Activated CD4-positive, alpha-beta T cell treated with anti-CD3 and anti-CD28 coated beads, Interleukin-10, Interleukin-2, amounts not matched to agents 100 ng/mL and 50 ng/mL, durations not matched to agents 16 hours and 8 hours (primary cell): ENCODE measurements at places on chromosomes 1 and 21.

DNA sequence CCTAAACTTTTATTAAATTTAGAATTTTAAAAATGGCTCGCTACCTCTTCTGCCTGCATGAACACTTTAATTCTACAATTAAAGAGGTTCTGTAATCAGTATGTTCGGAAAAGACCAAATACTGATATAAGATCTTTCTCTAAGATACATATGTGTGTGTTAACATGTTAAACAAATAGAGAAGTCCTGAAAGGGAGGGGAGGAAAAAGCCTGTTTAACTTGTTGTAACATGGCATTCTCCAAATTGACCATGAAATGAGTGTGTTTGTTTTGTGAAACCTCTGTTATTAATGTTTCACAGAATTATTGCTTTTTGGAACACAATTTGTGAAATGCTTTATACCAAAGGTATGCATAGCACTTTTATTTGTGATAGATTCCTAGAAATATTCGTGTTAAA is 77.0 kb downstream of the MARK1 start:
- no peak for DNase-seq

DNA sequence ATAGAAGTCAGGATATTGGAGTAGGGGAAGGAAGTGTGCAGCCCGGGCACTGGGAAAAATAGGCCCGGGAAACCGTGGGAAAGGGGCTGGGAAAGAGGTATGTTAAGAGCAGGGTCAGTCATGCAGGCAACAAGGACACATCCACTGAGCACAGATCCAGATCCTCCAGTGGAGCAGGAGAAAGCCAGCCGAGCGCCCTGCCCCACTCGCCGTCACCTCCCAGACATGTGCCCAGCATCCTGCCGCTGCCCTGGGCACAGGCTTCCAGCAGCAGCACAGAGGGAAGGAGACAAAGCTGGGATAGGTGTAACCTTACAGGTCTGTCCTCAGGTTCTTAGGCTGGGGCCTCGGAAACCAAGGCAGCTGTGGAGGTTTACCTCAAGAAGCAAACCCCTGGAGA is 64.2 kb downstream of the FAM163A start:
- no peak for DNase-seq

DNA sequence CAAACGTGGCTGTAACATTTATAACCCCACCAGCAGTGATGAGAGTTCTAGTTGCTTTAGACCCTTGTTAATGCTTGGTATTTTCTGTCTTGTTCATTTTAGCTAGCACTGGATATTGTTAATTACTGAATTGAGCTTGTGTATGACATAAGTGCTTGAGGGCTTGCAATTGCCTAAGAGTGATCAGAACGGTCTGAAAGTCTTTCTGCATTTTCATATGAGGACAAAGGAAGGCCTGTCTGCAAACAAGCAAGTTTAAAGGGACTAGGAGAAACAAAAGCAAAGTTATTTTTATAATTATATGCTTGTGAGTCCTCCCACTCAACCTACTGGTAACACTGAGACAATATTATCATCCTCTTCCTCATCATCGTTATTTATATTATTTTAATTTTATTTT is 305.5 kb upstream of the DUSP10 start:
- no peak for DNase-seq

DNA sequence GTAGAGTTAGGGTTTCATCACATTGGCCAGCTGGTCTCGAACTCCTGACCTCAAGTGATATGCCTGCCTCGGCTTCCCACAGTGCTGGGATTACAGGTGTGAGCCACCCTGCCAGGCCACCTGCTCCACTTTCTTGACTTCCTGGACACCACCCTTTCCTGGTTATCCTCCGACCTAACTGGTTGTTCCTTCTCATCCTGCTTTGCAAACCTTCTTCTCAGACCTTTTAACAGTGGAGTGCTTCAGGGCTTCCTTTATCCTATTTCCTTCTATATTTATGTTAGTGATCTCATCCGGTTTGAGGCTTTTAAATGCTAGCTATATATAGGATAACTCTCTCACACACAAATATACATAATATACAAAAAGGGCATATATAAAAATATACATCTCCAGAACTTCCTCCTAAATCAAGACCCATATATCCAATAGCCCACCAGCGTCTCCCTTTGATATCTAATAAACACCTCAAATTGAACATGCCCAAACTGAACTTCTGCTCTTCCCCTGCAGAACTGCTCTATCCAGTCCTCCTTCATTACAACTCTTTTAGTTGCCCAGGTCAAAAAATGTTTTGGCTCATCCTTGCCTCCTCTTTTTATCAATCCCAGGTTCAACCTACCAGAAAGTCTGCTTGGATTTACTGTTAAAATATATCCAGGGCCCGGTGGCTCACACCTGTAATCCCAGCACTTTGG is 19.5 kb upstream of the UQCRHL start:
- DNase-seq: no peak

DNA sequence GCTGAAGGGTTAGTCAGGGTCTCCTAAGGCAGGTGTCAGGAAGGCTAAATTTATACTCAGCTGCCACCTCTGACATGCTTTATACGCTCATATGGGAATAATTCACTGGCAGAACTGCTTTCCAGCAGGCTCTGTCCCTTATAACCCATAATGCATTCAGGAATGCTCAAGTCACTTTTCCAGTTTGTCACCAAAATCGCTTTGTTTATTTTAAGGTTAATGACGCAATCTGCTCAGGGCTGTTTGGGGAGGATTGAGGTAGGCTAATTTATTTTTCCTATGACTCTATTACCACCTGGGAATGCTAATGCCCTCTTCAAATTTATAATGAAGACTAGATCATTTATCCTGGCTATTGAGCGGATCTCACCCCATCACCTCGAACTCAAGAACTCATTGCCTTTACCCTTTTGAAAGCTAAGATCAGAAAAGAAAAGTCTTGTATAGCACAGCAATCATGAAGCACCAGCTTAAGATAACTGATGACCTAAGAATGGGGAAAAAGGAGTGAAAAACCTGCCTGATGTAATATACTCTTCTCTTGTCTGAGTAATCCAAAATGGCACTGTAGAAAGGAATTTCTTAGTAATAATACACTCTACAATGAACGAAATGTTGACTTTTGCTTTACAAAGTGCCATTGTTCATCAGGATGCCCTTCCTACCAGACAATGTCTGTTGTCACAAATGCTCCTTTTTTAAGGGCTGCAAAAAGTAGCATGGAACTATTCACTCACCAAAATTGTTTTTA is 97.9 kb upstream of the EXO1 start:
- DNase-seq: no peak

DNA sequence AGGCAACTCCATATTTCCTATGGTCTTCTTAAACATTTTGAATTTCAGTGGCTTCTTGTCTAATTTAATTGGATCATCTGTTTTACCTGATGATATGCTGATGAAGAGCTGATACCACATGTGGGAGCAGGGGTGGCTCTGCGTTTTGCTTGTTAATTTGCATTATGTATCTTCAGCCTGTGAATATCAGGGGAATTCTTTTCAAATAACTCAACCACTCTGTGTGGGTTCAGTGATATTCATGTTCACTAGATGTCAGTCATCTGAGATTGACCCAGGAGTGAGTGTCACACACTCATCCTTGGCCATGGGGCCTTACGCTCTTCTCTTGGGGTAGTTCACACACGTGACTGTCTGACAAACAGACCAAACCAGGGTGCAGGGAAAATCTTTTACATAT is 83.0 kb downstream of the FCRL5 start:
- DNase-seq: no peak

DNA sequence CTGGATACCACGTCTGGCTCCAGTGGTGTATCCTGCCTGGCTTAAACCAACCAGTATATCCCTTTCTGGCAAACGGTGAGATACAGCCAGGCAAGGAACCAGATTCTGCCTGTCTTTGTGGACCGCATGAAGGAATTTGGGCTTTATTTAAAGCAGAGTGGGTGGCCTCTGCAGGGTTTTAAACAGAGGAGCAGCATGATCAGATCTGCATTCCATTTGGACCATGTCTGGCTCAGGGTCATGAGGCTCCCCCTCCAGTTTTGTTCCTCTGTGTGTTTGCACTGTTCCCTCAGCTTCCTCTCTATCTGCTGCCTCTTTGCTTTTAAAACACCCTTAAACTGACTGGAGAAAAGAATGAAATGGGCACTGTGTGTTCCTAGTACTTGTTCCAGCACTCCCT is 195.0 kb downstream of the GIPC2 start:
- no peak for DNase-seq

DNA sequence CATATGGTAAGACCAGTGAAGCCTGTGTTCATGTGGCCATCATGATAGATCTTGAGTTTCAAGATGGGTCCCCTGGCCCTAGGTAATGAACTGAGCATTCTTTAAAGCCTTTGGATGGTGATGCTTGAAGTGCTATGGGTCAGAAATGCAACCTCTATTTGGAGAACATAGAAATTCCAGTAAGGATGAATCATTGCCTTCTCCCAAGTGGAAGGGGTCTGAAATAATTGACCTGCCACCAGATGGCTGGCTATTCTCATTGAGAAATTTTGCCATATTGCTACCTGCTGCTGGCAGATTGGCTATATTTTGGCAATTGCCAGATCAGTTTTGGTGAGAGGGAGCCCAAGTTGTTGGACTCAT is 739 bp upstream of the IFI6 start:
- no peak for DNase-seq

DNA sequence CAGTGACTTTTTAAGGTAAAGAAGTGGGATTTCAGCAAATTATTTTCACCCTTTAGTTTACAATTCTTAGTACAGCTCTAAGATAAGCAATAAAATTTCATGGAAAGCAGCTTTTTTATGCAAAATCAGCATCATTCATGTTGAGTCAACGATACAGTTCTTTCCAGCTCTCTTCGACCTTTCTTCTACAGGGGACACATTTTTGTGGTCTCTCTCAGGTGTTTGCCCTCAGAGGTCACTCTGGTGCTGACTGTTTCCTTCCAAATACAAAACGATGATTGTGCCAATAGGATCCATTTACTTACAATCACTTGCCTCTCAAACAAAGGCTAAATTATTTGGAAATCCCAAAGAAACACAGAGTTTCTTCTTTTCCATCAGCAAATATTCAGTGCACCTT is 51.0 kb downstream of the PSMG1 start:
- no peak for DNase-seq

GRCh38 chr21:45511661-45512431 is 30.4 kb downstream of the SLC19A1 start:
- no peak for DNase-seq

DNA sequence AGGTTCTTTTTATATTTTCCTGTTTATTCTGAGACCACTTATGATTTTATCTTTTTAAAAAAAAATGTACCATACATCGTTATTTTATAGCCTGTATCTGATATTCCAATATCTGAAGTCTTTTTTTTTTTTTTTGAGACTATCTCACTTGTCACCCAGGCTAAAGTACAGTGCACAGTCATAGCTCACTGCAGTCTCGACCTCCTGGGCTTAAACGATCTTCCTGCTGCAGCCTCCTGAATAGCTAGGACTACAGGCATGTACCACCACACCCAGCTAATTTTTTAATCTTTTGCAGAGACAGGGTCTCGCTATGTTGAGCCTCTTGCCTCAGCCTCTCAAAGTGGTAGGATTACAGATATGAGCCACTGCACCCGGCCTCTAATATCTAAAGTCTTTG is 25.1 kb downstream of the BCAR3 start:
- no peak for DNase-seq

DNA sequence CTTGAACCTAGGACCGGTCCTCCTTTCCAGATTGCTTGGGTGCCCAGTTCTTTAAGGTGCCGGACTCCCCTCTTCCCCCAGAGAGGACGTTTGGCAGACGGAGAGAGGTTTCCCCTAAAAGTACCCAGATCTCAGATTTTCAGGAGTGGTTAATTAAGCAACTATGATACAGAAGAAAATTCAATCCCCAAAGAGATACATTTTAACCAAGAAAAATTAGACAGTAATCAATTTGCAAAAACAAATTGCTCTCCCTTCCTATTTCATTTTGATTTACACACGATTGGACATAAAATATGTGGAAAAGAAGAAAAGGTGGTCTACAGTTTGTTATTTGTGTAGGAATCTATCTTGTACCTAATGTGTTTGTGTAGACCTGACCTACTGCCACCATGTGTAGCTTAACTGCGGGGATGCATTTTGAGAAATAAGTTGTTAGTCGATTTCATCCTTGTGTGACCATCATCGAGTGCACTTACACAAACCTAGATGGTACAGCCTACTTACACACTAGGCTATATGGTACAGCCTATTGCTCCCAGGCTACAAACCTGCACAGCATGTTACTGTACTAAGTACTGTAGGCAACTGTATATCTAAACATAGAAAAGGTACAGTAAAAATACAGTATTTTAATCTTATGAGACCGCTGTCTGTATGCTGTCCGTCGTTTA is 755 bp downstream of the RPAP2 start:
- DNase-seq: no peak

- DNase-seq: no peak
These were observed 119.2 kb downstream of the LRIG2 start for GRCh38 chr1:113192242-113192641.

DNA sequence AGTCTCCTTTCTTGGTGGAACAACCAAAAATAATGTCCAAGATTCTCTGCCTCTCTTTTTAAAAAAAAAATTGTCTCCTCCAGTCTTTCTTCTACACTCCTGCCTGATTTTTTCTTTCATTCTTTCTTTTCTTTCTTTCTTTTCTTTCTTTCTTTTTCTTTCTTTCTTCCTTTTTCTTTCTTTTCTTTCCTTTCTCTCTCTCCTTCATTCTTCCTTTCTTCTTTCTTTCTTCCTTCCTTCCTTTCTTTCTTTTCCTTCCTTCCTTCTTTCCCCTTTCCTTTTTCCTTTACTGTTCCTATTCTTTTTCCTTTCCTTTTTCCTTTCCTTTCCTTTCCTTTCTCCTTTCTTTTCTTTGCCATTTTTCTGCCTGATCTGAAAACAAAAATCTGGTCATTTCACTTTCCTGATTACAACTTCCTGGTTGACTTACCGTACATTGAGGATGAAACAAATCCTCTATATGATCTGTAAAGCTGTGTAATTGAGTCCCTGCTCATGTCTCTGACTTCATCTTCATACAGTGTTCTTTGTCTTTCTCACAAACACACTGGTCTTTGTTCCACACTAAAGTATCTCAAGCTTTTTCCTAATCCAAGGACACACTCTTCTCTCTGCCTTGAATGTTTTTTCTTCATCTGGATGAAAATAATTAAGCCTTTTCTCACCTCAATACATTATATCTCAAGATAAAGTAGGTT is 6.1 kb upstream of the KRTAP23-1 start:
- no peak for DNase-seq
